Right hindlimb (tissue), 1 donor: ENCODE measurements at places on chromosomes 13 and 19.

GRCh38 chr13:37729876-37730275 lies 131.3 kb upstream of the POSTN start:
- DNase-seq = no peak

GRCh38 chr19:1591421-1592023 lies 1.1 kb downstream of the MBD3 start:
- DNase-seq = no peak

DNA sequence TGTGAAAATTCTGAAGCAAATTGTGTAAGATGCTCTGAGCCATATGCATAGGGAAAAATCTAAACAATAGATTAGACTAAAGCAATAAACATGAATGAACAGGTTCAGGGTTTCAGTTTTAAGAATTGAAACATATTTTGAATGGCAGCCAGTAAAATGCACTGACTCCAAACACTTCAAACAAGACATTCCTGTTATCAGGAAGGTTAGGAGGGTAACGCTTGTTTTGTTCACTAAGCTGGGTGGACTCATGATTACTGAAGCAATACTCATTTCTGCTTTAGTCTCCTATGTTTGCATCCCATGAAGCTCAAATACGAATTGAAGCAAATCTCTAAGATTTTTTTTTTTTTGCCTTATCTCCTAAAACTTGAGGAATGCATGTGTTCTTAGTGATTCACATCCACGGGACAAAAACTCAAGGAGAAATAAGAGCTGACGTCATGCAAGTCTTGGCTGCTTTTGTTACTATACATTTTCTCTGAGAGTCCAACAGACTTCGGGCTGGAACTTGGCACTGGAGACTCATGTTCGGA lies 29.1 kb upstream of the IGFL4 start:
- no peak for DNase-seq

DNA sequence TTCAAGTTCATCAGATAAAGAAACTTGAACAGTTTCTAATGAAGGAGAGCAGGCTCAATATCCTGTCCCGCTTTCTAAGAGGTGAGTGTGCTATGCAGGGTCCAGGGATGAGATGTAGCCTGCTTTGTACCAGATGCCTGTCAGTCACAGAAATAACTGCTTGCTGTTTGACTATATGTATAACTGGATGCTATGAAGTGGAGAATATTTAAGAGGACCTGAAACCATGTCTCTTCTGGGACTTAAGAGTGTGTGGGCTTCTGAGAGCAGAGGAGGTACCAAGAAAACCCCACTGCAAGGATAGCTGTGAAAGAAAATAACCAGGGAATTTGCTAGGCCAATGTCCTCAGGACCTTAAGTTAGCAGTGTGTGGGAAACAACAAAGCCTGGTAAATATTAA lies 246.3 kb upstream of the RFC3 start:
- no peak for DNase-seq

DNA sequence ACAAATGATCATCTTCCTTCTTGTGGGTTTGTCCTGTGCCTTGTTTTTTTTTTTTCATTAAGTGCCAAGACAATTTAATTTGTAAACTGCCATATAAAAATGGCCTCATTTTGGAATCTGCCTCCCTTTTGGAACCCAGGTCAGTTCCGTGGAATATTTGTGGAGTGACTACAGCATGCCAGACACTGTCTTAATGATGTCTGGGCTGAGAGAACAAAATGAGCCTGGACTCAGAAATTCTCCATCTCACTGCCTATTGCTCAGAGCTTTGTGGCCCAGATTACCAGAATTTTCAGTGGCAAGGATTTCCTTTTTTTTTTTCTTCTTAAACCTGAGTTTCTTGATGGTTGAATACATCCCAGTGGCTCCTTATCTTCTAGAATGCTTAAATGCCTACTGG lies 340.6 kb downstream of the ENOX1 start:
- no peak for DNase-seq
